ENCODE measurements at places on chromosomes 6 and 20.

GRCh38 chr6:88890394-88890793 lies 73.0 kb downstream of the RNGTT start:
- DNase-seq: no peak

- DNase-seq: no peak
Observed at GRCh38 chr6:18343741-18344140, 43.4 kb upstream of the RNF144B start.

DNA sequence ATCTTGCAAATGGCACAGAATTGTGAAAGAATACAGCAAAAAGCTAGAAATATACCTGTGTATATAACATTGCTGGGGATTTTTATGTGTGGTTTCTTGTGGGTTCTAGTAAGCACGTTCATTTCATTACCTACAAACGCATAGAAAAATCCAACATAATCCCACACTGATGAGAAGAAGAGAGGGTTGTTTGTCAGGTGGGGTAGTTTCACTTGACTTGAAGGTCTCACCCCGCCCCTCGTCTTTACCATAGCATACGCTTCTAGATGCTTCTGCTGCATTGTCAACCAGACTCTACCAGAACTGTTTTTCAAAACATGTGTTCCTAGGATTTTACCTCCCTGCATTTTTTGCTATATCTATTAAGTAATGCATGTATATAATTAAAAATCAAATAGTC lies 284.1 kb upstream of the TAB2 start:
- DNase-seq: no peak

DNA sequence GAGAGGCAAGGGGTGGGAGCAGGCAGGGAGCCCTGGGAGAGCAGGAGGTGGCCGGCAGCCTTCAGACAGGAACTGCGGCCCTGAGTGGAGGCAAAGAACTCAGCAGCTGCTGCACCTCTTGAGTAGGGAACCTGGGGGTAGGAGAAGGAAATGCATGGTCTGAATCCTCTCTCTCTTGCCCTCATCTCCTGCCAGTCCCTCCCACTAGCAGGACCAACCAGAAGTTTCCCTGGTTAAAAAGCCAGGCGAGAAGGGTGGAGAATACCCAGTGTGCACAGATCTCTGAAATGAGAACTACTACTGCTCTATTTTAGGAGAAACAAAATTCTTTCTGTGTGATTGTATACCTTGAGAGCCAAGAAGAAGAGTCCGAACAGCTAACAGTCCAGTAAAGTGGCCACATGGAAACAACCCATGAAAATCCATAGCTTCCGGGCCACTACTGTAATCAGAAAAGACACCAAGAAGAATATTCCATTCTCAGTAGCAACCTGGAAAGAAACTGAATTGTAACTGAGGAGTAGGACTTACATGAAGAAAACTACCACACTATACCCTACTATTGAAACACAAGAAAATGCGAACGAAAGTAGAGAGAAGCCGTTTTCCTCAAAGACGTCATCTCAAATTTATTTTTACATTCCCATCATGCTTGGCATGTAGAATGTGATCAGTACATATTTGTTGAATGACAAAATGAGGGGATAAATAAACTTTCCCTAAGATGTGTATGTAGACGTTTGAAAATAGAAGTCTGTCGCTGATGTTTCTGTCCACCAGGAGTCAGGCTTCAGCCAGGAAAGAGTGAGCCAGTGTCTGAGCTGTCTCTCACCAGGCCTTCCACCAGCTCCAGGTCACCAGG lies 25.6 kb downstream of the WRNIP1 start:
- DNase-seq: no peak

DNA sequence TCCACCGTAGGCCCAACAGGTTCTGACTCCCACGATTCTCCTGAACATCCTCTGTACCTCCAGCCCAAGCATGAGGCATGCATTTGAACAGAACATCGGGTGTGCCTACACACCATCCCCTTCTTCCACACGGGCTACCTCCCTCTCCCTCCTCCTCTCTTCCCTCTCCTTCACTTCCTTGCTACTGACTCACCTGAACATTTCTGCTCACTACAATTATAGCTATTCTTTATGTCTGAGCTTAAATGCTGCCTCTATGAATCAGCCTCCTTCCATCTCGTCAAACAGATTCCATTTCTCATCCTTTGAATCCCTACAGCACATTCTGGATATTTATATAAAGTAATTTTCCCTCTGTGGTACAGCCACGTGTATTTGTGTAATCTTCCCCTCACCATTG lies 71.4 kb upstream of the MYLIP start:
- DNase-seq: no peak

DNA sequence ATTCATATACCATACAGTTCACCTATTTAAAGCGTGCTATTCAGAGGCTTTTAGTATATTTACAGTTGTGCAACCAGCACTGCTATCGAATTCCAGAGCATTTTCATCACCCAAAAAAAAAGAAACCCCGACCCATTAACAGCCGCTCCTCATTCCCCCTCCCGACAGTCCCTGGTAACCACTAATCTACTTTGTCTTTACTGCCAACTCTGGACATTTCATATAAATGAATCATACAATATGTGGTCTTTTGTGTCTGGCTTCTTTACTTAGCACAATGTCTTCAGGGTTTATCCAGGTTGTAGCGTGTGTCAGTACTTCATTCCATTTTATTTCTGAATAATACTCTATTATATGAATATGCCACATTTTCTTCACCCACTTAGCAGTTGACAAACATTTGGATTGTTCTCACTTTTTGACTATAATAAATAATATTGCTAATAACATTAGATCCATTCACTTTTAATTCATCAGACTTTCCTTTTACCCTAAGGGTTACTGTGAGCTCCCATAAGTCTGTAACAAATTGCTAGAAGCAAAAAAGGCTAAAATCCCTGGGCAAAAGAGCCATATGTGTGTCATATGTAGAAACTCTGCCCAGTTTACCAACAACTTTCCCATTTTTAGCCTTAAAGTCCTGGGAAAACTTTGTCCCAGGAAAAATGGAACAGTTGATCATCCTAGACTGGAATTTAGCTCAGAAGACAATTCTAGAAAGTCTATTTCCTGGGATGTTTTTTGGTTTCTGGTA lies 23.2 kb upstream of the ROS1 start:
- no peak for DNase-seq

- no peak for DNase-seq
Observed at GRCh38 chr6:11785774-11786579, 7.4 kb upstream of the ADTRP start.

DNA sequence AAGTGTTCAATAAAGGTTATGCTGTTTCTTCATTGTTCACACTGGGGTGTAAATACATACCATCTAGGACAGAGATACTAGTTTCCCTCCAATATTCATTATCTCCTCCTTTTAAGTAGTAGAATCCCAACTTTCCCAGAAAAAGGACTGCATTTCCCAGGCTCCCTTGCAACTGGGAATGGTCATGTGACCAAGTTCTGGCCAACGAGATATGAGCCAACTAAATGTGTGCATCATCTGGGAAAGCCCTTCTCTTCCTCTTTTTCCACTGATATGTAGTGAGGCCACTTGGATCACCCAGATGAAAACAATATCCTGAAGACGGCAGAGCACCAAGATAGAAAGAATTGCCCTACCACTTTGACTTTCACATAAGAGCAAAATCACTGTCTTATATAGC lies 97.9 kb upstream of the PTPRT start:
- no peak for DNase-seq

- DNase-seq: no peak
Observed at GRCh38 chr6:111692327-111693164, 86.9 kb upstream of the TRAF3IP2 start.

All from omental fat pad (tissue), 4 donors.